Activated CD4-positive, alpha-beta T cell treated with anti-CD3 and anti-CD28 coated beads, Interleukin-2, amount 50 U/mL, for 16 hours (primary cell): ENCODE measurements at places on chromosomes 16 and 17.

DNA sequence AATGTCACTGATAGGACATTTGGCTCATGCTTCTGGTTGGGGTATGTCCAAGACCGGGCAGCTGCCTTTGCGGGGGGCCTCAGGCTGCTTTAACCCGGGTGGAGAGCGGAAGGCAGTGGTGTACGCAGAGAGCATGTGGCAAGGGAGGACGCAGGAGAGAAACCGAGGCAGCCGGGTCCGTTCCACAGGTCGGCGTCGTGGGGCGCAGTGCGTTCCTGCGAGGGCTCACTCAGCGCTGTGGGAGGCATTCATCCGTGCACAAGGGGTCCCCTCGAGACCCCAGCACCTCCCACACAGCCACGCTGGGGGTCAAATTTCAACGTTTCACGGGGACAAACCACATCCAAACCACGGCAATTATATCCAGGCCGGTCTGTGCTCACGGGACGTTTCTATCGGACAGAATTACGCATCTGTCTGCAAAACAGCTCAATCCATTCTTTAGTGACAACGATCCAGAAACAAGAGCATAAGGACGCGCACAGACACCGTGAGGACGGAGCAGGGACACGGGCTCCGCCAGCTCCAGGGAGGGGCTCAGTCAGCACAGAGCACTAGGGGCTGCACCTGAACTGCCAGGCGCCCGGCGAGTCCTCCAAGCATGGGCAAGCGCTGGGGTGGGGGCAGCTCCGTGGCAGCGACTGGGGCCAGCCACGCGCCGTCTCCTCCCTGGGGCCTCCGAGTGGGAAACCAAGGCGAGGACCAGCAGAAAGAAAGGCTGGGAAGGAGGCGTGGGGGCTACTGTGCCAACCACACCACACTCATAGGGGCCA, 108.4 kb upstream of the METRNL start:
- DNase-seq, result no peak

GRCh38 chr17:29148790-29149430, 31.3 kb downstream of the MYO18A start:
- DNase-seq, result peak; percentile 95

GRCh38 chr17:29760279-29761039, 137.7 kb upstream of the CORO6 start:
- peak; percentile 79 for DNase-seq

GRCh38 chr17:8890671-8891070, 23.2 kb upstream of the PIK3R6 start:
- DNase-seq, result no peak

GRCh38 chr17:27654136-27654535, 23.1 kb downstream of the LGALS9 start:
- DNase-seq, result no peak

DNA sequence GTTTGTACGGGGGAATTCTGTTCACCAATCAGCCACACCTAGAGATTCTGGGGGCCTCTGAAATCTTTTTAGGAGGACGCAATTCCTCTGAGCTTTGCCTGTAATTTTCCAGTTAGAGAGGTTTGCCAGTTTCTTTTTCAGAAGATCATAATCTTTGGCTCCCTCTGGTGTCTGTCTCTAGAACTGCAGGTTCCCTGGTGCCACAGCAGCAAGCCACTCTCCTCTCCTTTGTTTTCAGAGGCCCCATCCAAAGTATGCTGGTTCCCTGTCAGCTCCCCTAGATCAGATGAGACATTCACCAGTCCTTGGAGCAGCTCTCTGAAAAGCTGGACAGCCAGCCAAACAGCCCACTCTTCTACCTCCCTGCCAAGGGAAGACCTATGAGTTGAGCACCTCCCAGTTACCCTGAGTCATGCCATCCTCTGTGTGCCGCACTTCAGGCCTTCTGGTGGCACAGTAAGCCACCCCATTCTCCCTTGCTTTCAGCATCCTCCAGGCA, 36.1 kb downstream of the RNF112 start:
- peak; percentile 72 for DNase-seq

DNA sequence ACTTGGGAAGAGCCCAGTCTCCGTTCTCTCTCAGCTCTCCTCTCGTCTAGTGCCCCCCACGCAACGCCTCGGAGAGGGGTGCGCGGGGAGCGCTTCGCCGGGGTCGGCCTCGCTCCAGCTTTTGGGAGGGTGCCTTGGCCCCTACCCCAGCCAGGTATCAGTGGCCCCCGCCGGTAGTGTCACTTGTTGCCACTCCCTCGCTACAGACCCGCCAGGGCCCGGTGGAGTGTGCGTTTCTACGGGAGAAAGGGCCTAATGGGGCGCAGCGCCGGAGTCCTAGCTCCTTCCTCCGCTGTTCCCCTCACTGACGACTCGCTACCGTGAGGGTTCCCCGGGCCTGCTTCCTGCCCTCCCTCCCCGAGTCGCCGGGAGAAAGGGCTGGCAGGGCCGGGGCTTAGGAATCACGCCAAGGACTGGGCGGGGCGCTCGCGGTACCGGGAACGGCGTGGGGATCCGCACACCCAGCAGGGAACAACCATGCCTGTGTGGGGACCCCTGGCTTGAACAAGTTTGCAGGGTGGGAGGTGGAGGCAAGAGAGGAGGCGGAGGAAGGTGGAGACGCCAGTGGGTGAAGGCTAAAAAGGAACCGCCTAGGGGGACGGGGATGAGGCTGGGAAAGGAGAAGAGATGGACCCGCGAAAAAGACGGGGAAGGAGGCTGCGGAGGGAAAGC, 997 bp upstream of the CDH11 start:
- no peak for DNase-seq

DNA sequence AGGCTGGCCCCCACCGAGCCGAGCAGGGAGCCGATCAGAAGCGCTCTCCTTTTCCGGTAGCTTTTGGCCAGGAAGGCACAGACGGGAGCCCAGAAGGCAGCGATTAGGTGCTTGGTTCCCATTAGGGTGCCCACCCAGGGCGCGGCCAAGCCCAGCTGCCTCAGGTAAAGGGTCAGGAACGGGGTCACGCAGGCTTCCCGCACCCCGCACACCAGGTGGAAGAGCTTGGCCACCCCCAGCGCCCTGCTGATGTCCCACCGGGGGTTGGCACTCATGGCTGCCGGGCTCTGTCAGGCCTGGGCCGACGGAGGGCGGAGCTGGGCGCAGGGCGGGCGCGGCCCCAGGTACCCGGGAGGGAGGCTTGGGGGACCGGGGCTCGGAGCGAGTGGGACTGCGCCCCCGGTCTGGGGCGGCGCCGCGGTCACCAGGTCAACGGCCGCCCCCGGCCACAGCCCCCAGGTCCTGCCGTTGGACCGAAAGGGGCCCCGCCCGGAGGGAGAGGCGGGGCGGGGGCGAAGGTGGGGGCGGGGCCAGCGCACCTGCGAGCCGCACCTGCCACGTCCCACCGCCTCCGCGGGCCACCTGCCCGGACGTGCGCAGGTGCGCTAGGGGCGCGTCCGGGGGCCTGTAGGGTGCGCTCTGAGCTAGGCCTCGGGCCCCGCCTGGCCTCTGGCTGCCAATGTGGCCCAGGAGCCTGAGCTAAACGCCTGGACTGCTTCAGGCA, at the start of gene MFSD6L:
Gene MFSD6L, minus strand, starts transcription at position 520 of the 724 bp plus-strand sequence. Its CDS starts 245 bp downstream, at position 275.
- DNase-seq, result no peak

GRCh38 chr17:58531661-58532554, 17.5 kb upstream of the MTMR4 start:
- peak; percentile 33 for DNase-seq

DNA sequence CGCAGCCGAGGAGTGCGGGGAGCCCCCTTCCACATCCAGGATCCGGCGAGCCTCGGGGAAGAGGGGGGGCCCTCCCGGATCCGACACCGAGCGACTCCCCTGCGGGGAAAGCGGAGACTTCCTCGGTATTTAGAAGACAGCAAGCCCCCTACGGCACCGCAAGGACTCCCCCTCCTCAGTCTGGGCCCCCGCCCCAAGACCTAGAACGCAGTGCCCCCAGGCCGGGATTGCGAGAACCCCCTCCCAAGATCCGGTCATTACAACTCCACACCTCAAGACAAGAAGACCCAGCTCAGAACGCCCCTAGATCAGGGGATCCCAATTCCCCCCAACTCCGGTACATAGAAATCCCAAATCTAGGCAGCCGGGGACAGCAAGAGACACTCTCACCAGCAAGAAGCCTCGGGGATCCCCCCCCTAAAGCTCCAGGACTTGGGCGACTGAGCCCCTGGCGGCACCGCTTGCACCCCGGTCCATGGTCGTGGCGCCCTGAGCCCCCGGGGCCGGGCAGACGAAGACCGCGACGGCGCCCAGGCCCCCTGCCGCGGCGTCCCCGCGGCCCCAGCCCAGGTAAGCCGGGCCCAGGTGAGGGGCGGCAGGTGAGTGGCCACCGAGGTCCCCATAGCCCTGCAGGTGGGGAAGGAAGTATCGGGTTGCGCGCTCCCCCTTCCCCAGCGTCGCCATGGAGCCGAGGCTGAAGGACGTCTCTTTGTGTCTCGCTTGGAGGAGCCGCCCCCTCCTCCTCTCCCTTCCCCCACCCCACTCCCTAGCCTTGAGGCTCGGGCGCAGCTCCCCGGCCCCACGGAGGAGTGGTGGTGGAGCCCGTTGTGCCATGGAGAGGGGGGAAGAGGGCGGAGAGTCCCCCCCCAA, 641 bp downstream of the SBK1 start:
- DNase-seq, result no peak
